Lung microvascular endothelial cell (primary cell): ENCODE measurements at places on chromosomes 4 and X. TPM values are rescaled to one million over a fixed set of nuclear protein-coding genes. Genes with fewer than 3 reads are reported as not detected.

DNA sequence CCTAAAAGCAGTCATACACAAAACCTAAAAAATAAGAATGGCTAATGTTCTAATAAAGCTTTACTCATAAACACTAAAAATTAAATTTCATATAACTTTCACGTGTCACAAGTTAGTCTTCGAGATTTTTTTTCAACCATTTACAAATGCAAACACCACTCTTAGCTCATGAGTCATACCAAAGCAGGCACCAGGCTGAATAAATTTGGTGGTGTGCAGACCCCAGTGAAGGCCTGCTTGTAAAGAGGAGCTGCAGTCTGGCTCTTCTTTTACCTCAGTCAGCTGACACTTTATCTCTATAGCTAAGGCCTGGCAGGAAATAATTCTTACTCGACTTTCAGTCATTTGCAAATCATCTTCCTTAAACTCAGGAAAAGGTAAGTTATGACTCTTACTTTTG lies 37.4 kb downstream of the CLOCK start:
- no peak for DNase-seq

- DNase-seq, result no peak
These were observed 75.5 kb upstream of the ADRA2C start for GRCh38 chr4:3690551-3691152.

DNA sequence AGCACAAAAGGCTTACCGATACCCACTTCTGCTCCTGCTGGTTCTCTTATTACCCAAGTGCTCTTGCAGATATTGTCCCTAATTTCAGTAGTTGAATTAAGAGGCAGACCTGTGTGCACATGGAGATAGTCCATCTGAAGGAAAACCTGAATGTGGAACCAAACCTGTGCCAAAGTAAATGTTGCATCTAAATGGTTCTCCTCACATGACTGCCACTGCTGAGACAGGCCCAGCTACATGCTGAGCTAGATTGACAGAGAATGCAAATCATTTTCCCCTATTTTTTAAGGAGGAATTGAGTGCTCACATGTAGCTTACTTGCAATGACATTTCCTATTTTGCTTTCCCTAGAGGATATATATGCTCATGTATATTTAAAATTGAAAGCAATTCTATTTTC lies 609.1 kb upstream of the TECRL start:
- DNase-seq, result no peak

GRCh38 chr4:120864969-120865368 lies 57.6 kb downstream of the PRDM5 start:
- no peak for DNase-seq

DNA sequence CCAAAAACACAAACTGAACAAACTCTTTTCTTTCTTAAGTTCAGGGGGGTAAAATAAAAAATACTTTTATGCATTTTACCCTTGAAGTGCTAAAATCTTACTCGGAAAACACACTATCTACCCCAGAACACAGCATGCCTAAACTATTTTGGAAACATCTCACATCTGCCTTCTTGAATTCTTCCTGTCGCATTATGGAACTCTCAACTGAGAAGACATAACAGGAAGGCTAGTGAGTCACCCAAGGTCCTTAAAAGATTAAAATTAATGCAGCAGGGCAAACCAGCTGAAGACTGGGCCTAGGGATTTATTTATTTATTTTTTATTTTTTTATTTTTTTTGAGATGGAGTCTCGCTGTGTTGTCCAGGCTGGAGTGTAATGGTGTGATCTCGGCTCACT lies 208.2 kb downstream of the APBB2 start:
- no peak for DNase-seq

GRCh38 chrX:71439896-71440295 lies 73.7 kb downstream of the TAF1 start:
- DNase-seq, result no peak

DNA sequence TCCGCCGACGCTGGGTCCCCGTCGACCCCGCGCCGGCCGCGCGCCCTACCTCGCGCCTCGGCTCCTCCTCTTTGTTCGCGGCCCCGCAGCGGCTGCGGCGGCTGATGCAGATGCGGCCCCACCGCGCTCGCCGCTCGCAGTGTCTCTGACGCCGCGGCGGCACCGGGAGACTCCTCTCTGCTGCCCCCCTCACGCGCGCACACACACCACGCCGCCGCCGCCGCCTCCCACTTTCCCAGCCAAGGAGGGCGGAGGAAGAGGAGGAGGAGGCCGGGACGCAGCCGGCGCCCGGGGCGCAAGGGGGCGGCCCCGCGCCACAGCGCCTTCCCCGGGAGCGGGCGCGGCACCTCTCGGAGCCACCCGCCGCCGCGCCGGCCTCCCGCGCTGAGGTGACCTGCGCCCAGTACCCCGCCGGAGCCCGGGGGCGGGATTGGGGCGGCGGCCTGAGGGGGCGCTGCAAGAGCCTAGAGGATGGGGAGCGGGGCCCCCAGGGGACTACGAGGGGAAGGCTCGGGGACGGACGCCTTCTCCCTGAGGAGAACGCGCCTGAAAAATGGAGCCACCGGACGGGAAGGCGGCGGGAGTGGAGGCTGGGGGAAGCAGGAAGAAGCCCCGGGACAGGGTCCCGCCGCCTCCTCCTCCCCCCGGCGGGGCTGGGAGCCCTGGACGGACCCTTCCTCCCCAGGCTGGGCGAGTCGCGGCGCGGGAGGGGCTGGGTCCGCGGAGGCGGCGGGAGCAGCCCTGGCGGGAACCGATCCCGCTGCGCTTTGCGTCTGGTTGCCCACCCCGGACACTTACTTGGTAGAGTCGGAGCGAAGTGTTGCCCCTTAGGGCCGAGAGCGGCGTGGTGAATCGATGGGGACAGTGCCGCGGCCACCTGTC lies at the start of gene SH3RF1:
Gene SH3RF1 (minus strand): TSS at position 147 of the 882 bp plus-strand sequence. CDS start 1,744 bp downstream, outside the sequence.
- DNase-seq, result peak; percentile 92

DNA sequence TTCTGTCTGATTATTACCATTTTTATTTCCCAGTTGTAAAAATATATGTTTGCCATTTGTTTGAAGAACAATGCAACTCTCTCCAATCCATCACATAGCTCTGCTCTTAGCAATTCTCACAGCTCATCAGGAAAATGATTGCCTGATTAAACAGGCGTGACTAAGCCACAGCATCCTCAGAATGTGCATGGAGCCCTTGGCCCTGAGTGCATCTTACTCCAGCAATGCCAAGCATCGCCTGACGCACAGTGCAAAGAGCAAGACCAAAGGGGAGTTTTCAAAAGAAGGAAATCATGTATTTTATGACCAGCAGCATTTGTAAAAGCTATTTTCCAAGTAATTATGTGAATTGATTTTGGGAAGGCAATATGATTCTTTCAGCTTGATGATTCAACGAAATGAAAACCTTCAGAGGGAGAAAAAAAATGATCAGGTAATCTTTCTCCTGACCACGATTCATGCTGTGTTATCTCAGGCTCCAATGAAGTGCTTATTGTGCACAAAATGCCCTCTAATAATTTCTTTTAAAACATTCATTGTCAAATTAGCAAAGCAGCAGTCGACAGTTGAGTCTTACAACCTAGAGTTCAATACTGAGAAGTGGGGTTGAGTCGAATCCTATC lies 138.0 kb upstream of the FAM9B start:
- DNase-seq, result peak; percentile 77

- DNase-seq, result peak; percentile 14
These were observed 72.3 kb upstream of the TNMD start for GRCh38 chrX:100512471-100512870.

DNA sequence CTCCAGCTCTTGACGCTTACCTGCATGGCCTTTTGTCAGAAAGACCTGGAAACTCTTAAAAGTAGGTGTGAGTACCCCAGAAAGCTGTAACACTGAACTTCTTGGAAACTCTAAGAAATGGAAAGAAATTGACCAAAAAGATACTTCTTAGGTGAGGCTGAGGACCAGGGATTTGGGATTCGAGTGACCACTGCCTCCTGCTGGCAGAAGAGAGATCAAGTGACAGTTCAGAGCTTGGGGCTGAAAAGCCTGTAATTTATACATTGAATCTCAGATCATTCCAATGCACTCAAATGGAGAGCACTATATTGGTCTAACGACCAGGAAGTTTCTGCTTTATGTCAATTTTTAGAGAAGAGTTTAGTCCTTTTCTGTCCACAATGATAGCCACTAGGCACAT lies 204.6 kb downstream of the PDGFRA start:
- peak; percentile 34 for DNase-seq

The TRIM61 gene
- not detected in 2 replicates for total RNA-seq

The FAM9B gene
- not detected in 2 replicates for total RNA-seq

The BEND2 gene
- total RNA-seq, result not detected in 2 replicates

The SLC49A3 gene
- total RNA-seq, result 4.1 and 7.7 TPM in 2 replicates

The L1CAM gene
- under 0.01 TPM in 2 replicates for total RNA-seq
